Regular cardiac myocyte (primary cell): ENCODE measurements at places on chromosomes 5 and 9. TPM values are rescaled to one million over a fixed set of nuclear protein-coding genes. Genes with fewer than 3 reads are reported as not detected.

GABRA6 gene
- total RNA-seq = not detected in 2 replicates

FAM221B gene
- not detected in 2 replicates for total RNA-seq

NTNG2 gene
- total RNA-seq = 0.96 and 2.8 TPM in 2 replicates

ARL10 gene
- total RNA-seq = 9.4 and 9.9 TPM in 2 replicates

PPP1R2B gene
- 0.19 and 0.28 TPM in 2 replicates for total RNA-seq

TMEM215 gene
- not detected in 2 replicates for total RNA-seq

DDX46 gene
- 18.9 and 25.3 TPM in 2 replicates for total RNA-seq

RANBP17 gene
- total RNA-seq = 11.9 and 18.3 TPM in 2 replicates

PMPCA gene
- total RNA-seq = 36.6 and 67.9 TPM in 2 replicates

C9orf152 gene
- total RNA-seq = under 0.01 TPM in 1 of 2 replicates, not detected in the other

ZNG1E gene
- 36.6 and 41.2 TPM in 2 replicates for total RNA-seq

ADAMTS19 gene
- under 0.01 and 0.28 TPM in 2 replicates for total RNA-seq

GMCL2 gene
- total RNA-seq = not detected in 2 replicates

GFRA3 gene
- total RNA-seq = not detected in 2 replicates

WNK2 gene
- not detected in 2 replicates for total RNA-seq

ZNF618 gene
- 7.3 and 9.2 TPM in 2 replicates for total RNA-seq

SLC6A3 gene
- total RNA-seq = not detected in 2 replicates

GDNF gene
- total RNA-seq = 0.19 and 1.1 TPM in 2 replicates

PDZD2 gene
- total RNA-seq = 0.28 and 0.58 TPM in 2 replicates

RNF38 gene
- 4.4 and 6.8 TPM in 2 replicates for total RNA-seq

IFNA13 gene
- total RNA-seq = not detected in 2 replicates

HMGCS1 gene
- 28.8 and 29.5 TPM in 2 replicates for total RNA-seq

NIPAL4 gene
- 0.85 TPM in 1 of 2 replicates, not detected in the other for total RNA-seq

SLC6A7 gene
- under 0.01 TPM in 2 replicates for total RNA-seq

LRRC19 gene
- total RNA-seq = not detected in 2 replicates

ACTBL2 gene
- under 0.01 and 0.19 TPM in 2 replicates for total RNA-seq

SPAG8 gene
- total RNA-seq = 0.58 and 1.1 TPM in 2 replicates

NUTM2G gene
- total RNA-seq = not detected in 2 replicates

SIT1 gene
- not detected in 2 replicates for total RNA-seq

DNM1 gene
- 0.38 and 3.1 TPM in 2 replicates for total RNA-seq

COL23A1 gene
- under 0.01 and 0.28 TPM in 2 replicates for total RNA-seq

EGR1 gene
- 2.3 and 3.3 TPM in 2 replicates for total RNA-seq

CDH9 gene
- not detected in 2 replicates for total RNA-seq

APBB3 gene
- 8.6 and 31.3 TPM in 2 replicates for total RNA-seq

FOXD4L6 gene
- not detected in 2 replicates for total RNA-seq

SLC6A18 gene
- not detected in 2 replicates for total RNA-seq

TRIM36 gene
- 0.38 and 0.56 TPM in 2 replicates for total RNA-seq

GFI1B gene
- total RNA-seq = not detected in 2 replicates

SHOC1 gene
- total RNA-seq = under 0.01 TPM in 2 replicates

PHYHD1 gene
- 5.0 and 5.9 TPM in 2 replicates for total RNA-seq

PCDHA4 gene
- 0.19 and 0.85 TPM in 2 replicates for total RNA-seq

KIF20A gene
- 8.7 and 86.5 TPM in 2 replicates for total RNA-seq

PCDHGA8 gene
- 1.3 and 2.8 TPM in 2 replicates for total RNA-seq

IRX2 gene
- total RNA-seq = 0.38 and 0.56 TPM in 2 replicates

PCDHGA10 gene
- total RNA-seq = 1.2 and 3.4 TPM in 2 replicates

FOXD4L4 gene
- under 0.01 TPM in 2 replicates for total RNA-seq

GARIN3 gene
- not detected in 2 replicates for total RNA-seq

CREB3 gene
- 77.5 and 112 TPM in 2 replicates for total RNA-seq

QRFP gene
- total RNA-seq = not detected in 2 replicates

C9orf50 gene
- total RNA-seq = 0.28 TPM in 1 of 2 replicates, not detected in the other

WHRN gene
- 0.19 and 0.56 TPM in 2 replicates for total RNA-seq

GBA2 gene
- 15.2 and 19.9 TPM in 2 replicates for total RNA-seq

GPR150 gene
- 0.96 and 2.5 TPM in 2 replicates for total RNA-seq

SPOCK1 gene
- 108 and 173 TPM in 2 replicates for total RNA-seq

PCDHB12 gene
- total RNA-seq = under 0.01 and 0.28 TPM in 2 replicates
